ENCODE measurements at places on chromosomes 12 and 14.
A peak's percentile ranks its signal among the peaks of the same experiment; 100 is the strongest.

GRCh38 chr14:90045616-90046015 is 16.2 kb upstream of the KCNK13 start:
- no peak for DNase-seq

DNA sequence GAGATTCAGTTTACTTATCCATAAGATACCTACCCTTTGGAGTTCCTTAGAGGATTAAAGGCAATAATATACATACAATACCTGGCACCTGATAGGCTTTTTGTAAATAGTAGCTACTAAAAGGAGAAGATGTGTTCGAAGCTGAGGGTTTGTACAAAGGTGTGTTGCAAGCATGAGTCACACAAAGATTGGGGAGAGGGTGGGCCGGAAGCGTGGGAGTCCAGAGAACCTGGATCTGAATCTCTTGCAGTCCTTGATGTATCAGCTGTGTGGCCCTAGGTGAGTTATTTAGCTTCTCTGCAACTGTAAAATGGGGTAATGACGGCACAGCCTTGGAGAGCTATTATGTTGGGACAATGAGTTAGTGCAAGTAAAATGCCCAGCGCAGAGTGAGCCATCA is 61.6 kb upstream of the PSMC1 start:
- DNase-seq = no peak

DNA sequence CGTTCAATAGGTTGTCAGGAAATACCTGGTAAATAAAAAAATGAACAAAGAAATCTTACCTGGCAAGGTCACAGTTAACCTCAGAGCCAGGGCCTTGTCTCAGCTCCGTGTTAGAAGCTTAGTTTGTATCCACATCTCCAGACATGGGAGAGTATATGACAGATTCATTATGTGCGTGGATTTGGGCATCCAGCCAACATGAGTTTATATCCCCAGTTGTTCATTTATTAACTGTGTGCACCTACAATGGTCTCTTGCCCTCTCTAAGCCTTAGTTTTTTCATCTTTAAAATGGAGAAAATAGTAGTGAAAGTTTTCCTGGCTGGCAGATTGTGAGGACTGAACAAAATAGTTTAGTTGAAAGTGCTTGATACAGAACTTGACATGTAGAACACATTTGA is 437.8 kb downstream of the NPAS3 start:
- no peak for DNase-seq

GRCh38 chr12:47164724-47165439 is 85.1 kb upstream of the AMIGO2 start:
- no peak for DNase-seq

GRCh38 chr14:30191639-30192279 is 264.1 kb upstream of the PRKD1 start:
- DNase-seq = no peak

DNA sequence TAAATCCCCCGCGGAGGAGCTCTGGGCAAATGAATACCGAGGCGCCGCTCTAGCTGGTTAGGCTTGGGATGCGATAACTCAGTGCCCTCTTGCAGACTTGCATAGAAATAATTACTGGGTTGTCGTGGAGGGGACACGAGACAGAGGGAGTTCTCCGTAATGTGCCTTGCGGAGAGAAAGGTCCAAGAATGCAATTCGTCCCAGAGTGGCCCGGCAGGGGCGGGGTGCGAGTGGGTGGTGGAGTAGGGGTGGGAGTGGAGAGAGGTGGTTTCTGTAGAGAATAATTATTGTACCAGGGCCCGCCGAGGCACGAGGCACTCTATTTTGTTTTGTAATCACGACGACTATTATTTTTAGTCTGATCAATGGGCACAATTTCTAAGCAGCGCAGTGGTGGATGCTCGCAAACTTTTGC is 2.5 kb upstream of the TBX5 start:
- no peak for DNase-seq

DNA sequence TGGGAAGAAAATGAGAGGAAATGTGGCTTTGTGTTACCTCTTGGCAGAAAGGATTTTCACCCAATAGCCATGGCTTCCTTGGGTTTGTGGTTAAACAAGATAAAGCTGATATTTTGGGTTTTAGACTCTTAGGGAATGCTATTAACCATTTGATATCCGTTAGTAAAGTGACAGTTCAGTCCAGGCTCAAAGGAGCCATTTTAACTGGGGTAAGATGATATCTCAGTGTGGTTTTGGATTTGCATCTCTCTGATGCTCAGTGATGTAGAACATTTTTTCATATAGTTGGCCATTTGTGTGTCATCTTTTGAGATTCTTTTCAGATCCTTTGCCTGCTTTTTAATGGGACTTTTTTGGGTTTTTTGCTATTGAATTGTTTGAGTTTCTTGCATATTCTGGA is 30.1 kb downstream of the IFT43 start:
- no peak for DNase-seq

- DNase-seq = no peak
These were observed 34.1 kb upstream of the CIT start for GRCh38 chr12:119911182-119911581.

DNA sequence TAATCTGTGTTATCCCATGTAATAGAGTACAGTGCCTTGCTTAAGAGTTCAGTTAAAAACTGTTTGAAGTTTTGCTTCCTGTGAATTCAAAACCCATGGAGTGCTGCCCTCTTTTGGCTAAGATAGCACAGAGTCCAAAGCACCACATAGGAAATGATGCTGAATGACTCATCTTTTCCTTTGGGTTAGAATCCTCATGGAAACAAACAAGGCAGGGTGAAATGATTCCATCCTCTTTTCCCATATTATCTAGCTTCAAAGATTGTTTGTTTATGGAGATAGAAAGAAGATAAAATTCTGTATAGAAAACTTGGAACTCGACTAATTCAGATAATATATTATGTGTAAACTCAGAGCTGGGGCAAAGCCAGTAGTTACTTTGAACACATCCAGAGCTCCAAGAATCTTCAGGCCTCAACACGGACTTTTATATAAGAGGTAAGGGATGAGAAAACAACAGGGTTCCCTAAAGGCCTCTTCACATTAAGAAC is 87.4 kb downstream of the OTOGL start:
- peak; percentile 56 for DNase-seq

DNA sequence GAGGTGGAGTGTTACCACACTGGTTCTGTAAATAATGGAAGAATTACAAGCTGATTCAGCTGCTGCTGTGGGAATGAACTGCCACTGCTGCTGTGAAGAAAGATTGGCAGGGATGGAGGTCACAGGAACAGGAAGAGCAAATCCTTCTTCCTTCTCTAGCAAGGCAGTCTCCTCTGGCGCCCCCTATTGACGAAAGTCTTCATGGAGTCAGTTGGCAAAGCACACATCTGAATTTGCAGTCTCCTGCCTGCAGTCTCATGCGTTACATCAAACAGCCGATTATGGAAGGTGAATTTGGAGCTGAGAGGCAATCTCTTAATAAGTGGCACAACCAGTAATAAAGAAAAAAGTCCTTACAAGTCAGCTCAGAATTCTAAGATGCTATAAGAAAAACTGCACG is 106.0 kb upstream of the TMTC1 start:
- DNase-seq = no peak

GRCh38 chr12:12622418-12622817 is 10.7 kb downstream of the CREBL2 start:
- DNase-seq = peak; percentile 65

GRCh38 chr14:37590428-37591139 is 4.5 kb downstream of the FOXA1 start:
- DNase-seq = no peak

DNA sequence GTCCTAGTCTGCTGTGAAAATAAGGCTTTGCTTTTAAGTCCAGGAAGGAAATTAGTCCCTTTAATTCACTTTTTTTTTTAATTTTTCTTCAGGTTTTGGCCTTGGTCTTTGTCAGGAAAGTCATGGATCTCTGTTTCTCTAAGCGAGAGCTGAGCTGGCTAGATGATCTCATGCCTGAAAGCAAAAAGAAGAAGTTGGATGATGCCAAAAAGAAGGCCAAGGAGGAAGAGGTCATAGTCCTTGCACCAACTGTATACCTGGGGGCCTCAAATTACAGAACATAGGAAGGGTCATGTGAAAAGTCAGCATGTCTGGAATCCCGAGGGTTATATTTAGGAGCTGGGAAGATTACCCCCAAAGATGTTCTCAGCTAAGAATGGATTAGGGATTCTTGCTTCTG is 72.3 kb downstream of the SLC4A8 start:
- DNase-seq = no peak

DNA sequence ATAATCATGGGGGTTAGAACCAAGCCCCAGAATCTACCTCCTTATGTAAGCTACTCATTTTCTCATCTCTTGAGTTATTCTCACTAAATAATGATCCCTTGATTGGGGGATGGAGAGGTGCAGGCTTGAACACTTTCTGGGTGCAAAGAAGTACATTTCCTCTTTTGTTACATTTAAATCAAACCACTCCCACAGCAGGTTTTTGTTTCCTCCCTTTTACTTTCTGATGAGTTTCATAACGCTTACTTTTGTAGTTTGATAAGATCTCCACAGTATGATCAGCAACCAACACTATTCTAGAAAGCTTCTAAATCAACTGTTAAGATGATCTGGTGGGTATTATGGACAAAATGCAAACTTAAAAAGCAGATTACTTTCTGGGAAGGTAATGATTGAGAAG is 20.5 kb downstream of the VCPKMT start:
- DNase-seq = peak; percentile 58

- no peak for DNase-seq
These were observed 869 bp upstream of the NOVA1 start for GRCh38 chr14:26598672-26599131.

GRCh38 chr14:96002498-96002884 is 36.7 kb upstream of the C14orf132 start:
- DNase-seq = no peak

DNA sequence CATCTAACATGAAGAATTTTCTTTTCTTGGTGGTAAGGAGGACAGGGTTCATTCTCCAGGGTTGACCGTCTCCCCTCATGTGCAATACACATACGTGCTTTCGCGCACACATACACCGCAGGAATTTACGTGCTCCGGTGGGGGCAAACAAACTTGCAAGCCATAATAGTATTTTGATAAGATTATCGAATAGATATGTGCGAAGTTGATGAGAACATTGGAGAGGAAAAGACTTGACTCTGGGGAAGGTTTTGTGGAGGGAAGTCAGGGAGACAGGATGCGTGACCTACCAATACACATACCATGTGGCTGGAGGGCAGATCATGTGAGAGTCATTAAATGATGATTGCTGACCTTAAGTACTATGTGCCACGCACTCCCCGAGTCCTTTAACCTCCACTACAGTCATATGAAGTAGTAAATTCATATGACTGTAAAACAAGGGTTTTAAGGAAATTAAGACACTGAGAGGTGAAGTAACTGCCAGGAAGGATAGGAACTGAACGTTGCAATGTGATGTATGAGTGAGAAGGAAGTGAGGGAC is 921 bp downstream of the RAD51B start:
- DNase-seq = peak; percentile 13

DNA sequence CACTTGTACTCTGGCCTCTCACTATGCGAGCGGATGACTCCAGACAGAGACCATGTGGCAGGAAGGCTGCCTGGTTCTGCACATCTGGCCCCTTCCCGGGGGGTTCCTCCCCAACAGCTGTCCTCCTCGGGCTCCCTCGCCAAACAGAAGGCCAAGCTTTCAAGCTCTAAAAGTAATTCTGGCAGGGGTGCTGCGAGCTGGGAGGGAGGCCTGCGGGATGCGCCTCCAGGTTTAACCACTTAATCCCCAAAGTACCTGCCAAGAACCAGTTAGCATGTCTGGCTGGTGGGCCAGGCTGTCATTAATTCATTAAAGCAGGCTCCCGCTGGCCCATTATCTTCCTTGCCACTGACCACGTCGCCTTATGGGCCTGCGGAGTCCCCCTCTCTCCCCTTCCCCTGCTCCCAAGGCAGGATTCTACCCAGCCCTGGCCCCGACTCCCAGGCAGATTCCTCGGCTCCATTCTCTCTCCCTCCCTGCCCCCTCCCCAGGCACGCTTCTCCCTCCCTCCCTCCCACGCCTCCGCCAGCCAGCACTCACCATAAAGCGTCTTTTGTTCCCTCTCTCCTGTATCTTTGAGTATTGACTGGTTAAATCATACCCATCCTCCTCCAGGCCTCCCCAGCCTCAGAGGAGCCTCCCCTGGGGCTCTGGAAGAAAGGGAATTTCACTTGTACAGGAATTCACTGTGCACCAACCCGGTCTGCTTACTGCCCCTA is 4.9 kb downstream of the HRK start:
- no peak for DNase-seq

GRCh38 chr12:106307181-106307580 is 4.6 kb downstream of the TCP11L2 start:
- DNase-seq = no peak

DNA sequence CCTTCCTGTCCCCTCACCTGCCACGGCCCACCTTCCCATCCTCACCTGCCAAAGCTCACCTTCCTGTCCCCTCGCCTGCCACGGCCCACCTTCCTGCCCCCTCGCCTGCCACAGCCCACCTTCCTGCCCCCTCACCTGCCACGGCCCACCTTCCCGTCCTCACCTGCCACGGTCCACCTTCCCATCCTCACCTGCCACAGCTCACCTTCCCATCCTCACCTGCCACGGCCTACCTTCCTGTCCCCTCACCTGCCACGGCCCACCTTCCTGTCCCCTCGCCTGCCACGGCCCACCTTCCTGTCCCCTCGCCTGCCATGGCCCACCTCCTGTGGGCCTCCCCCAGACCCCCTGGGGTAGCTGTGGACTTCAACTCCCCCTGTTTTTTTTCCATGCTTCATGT is 48.8 kb upstream of the GPR68 start:
- no peak for DNase-seq

GRCh38 chr12:67649570-67650387 is 1.2 kb downstream of the DYRK2 start:
- peak; percentile 37 for DNase-seq
